HuH-7 (cell line): ENCODE measurements at places on chromosomes 1 and 21.

GRCh38 chr1:19528438-19528837, 43.1 kb upstream of the CAPZB start:
- DNase-seq, result no peak

DNA sequence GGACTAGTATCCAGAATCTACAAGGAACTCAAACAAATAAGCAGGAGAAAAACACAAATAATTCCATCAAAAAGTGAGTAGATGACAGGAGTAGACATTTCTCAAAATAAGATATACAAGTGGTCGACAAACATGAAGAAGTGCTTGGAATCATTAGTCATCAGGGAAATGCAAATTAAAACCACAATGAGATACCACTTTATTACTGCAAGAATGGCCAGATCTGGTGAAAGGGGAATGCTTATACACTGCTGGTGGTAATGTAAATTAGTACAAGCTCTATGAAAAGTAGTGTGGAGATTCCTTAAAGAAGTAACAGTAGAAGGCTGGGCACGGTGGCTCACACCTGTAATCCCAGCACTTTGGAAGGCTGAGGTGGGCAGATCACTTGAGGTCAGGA, 73.8 kb downstream of the POU2F1 start:
- no peak for DNase-seq

- no peak for DNase-seq
Measured at GRCh38 chr1:108048301-108049177, 83.6 kb upstream of the VAV3 start.

- DNase-seq, result no peak
Measured at GRCh38 chr1:86489242-86489878, 20.6 kb downstream of the CLCA1 start.

GRCh38 chr1:151811181-151811580, 6.0 kb upstream of the LINGO4 start:
- DNase-seq, result no peak

- DNase-seq, result no peak
Measured at GRCh38 chr1:244230470-244230869, 179.4 kb downstream of the ZBTB18 start.

GRCh38 chr1:26237230-26237966, 3.4 kb downstream of the CEP85 start:
- no peak for DNase-seq

GRCh38 chr1:59064592-59064991, 232.3 kb upstream of the FGGY start:
- DNase-seq, result no peak

DNA sequence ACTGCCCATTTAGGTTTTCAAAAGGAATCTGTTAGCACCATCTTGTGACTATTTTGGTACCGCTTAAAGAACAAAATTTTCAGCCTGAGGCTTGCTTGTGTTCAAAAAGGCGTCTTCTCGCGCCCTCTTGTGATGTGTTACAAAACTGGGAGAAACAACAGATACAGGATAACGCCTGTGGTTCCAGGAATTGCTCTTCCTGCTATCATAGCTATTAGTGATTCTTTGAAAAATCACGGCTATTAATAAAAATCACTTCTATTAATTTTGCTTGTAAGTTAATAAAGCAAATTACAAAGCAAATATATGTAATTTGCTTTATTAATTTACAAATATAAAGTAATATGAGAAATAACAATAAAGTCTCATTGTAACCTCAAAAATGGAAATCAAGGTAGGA, 82.2 kb upstream of the ABCD3 start:
- no peak for DNase-seq

GRCh38 chr1:204405988-204406387, 5.6 kb downstream of the PPP1R15B start:
- no peak for DNase-seq

GRCh38 chr1:181044449-181044966, 10.7 kb downstream of the MR1 start:
- peak; percentile 43 for DNase-seq

DNA sequence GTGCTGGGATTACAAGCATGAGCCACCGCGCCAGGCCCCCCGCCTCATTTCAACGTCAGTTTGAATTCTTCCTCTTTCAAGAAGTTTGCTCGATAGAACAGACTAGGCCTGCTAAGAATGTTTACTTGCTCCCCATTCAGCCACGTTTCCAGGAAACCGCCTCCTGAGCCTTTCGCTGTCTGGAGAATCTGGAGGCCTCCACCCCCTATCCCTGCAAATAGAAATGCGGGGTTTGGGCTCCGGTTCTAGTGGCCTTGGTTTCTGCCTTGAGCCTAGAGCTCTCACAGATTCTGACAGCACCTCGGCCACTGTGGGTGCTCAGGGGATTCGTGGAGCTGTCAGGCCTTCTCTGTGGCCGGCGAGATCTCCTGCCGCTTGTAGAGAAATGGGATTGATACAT, 84.3 kb downstream of the UBIAD1 start:
- DNase-seq, result no peak

- DNase-seq, result no peak
Measured at GRCh38 chr1:40861224-40862003, 749 bp downstream of the CITED4 start.

DNA sequence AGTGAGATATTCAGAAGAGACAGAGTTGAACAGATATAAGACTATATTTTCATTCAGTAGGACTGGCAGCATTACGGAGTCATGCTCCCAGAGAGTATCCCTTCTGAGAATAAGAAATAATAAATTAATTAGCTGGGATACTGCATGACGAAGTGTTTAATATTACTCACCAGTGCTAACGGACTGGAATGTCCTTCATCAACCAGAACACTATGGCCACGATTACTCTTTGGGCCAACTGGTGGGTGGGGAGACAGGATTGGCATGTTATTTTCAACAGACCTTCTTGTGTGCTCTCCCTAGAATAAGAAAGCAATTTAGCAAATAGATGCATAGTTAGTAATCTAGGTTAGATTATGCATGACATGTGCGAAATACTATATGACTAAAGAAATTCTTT, 32.4 kb downstream of the ERICH3 start:
- no peak for DNase-seq

DNA sequence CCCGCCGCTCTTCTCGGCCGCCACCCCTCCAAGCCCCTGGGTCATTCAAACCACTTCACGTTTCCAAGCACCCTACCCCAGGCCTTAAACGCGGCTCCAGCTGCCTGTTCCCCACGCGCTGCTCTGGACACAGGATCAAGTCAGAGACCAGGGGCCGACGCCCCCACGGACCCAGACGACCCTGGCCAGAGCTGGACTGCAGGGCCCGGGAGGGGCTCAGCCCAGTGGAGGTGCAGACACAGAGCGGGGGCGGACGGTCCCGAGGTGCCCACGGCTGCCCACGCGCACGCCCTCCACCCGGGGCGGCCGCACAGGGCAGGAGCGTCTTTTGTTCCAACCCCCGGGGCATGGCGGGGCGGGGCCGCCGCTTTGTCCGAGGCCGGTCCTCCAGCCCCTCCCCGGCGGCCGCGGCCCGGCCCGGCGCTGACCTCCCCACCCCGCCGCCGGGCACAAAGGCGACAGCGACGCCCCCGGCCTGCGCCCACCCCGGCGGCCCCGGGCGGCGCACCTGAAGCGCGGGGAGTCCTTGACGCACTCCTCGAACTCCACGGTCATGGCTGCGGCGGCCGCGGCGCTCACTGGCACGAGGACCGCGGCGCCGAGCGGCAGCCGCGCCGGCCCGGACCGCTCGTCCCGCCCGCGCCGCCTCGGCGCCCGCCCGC, 338 bp downstream of the ACAP3 start:
- DNase-seq, result no peak

DNA sequence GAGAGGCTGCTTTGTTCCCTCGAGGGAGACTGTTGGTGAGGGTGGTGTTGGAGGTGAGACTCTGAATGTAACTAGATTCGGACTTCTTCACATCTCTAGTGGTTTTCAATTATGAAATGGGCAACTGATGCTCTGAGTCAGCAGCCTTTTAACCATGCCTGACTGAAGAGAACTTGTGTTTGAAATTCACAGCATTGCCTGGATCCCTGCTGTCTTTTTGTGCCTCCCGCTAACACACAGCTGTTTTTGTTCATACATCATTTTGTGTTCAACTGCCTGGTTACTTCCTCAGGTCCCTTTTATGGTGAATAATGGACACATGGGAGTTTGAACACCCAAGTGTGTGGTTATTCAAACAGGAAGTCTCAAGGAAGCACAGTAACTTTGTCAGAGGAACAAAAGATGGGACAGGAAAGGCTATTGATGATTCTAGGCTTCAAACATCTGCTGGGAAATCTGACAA, 16.8 kb downstream of the LAMC1 start:
- no peak for DNase-seq

GRCh38 chr1:22527122-22527521, 36.2 kb upstream of the EPHA8 start:
- DNase-seq, result no peak

DNA sequence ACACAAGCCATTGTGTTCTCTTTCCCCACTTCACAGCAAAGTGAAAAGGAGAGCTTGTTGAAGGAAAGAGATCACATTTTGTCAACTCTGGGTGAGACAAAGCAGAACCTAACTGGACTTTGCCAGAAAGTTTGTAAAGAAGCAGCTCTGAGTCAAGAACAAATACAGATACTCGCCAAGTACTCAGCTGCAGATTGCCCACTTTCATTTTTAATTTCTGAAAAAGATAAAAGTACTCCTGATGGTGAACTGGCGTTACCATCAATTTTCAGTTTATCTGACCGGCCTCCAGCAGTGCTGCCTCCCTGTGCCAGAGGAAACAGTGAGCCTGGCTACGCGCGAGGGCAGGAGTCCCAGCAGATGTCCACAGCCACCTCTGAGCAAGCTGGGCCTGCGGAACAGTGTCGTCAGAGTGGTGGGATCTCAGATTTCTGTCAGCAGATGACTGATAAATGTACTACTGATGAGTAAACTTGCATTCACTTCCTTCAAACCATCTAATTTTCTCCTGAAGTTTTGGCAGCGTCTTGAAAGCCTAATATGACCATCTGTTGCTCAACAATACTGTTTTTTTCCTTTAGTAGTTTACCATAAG, 43.7 kb downstream of the BACH1 start:
- no peak for DNase-seq

GRCh38 chr1:33257207-33257771, 997 bp downstream of the ZNF362 start:
- DNase-seq, result no peak

DNA sequence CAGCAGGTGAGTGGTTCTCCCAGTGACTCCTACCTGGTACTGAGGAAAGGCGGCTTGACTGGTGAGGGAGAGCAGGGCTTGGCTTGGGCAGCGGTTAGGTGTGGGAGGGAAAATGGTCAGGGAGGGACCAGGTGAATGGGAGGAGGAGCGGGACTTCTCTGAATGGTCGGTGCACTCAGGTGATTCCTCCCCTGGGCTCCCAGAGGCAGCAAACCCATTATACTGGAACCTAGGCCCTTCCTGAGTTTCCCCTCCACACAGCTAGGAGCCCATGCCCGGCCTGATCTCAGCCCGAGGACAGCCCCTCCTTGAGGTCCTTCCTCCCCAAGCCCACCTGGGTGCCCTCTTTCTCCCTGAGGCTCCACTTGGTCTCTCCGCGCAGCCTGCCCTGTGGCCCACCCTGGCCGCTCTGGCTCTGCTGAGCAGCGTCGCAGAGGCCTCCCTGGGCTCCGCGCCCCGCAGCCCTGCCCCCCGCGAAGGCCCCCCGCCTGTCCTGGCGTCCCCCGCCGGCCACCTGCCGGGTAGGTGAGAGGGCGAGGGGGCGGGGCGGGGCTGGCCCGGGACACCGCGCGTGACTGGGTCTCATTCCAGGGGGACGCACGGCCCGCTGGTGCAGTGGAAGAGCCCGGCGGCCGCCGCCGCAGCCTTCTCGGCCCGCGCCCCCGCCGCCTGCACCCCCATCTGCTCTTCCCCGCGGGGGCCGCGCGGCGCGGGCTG, 2.3 kb downstream of the ARTN start:
- peak; percentile 51 for DNase-seq
